NB4 (cell line): ENCODE measurements at places on chromosomes 7 and 10.

DNA sequence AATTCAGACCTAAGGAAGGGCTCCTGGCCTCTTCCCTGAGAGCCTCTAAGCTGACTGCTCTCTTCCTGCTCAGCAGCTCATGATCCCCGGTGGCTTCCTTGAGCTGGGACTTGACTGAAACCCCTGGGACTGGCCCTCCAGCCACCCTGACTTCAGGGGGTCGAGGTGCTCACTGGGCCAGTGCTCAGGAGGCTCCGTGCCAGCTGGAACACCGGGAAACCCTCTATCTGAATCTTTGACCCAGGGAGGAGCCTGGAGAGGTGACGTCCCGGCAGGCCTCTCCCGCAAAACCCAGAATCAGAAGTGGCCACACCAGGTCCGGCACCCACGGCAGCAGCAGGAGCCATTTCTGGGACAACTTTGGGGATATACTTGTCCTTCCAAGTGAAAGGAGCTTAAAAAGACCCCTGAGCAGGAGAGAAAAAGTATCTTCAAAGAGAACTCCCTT is 110.7 kb downstream of the WDR37 start:
- no peak for DNase-seq

DNA sequence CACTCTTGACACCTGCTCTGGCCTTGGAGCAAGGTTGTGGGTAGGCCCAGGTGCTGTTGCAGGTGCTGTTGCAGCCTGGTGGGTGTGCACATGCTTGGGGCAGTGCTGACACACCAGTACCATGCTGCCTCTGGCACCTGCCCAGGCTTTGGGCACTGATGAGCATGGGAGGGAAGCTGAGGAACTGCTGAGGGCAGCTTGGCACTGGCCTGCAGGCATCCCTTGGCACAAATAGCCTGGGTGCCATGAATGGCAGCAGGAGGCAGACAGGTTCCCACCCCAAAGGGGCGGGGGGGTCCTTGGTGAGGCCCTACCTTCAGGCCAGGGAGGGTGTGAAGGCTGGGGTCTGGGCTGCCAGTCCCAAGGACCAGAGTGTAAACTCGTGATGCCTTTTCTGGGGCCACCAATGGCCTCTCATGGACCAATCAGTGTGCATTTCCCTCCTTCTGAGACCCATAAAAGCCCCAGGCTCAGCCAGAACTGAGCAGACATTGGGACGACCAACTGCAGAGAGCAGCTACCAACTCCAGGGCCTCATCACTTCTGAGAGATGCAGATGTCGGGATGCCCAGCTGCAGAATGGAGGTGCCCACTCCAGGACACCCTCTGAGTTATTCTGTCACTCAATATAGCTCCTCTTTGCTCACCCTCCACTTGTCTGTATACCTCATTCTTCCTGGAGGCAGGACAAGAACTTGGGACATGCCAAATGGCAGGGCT is 547.4 kb downstream of the ZWINT start:
- no peak for DNase-seq

DNA sequence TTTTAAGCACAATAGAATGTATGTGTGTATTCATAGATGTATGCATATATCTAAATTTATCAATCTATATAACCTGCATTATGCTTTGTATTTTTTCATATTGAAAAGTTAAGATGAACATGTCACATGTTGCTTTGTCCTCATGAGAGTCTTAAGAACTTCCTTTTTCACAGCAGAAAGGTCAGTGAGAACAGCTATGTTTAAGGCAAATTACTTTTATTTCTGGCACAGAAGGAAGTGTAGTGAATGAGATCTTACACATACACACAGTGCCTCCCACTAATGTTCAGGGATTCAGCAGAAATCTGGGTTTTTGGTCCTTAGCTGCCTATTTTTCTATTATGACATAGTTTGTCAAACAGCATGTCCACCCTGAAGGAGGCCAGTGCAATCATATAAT is 134.8 kb downstream of the TMEM26 start:
- DNase-seq, result no peak

- DNase-seq, result no peak
Measured at GRCh38 chr7:38773430-38773829, 135.6 kb downstream of the VPS41 start.
